ENCODE measurements at places on chromosomes 6 and 20.

DNA sequence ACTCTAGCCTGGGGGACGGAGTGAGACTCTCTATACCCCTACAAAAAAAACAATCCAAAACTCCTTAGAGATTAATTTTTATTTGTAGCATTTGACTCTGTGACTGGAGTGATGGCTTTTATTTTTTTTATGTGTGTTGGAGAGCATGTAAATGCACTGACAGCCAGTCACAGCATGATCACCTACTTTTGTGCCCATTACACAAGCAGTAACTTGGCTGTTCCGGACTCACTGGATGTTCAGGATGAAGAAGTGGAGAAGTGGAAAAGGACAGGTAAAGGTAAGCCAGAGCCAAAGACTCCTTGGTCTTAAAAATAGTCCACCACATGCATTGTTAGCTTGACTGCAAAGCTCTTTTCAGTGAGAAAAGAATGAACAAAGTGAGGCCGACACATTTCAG, 222.6 kb downstream of the FOXC1 start:
- DNase-seq = no peak

DNA sequence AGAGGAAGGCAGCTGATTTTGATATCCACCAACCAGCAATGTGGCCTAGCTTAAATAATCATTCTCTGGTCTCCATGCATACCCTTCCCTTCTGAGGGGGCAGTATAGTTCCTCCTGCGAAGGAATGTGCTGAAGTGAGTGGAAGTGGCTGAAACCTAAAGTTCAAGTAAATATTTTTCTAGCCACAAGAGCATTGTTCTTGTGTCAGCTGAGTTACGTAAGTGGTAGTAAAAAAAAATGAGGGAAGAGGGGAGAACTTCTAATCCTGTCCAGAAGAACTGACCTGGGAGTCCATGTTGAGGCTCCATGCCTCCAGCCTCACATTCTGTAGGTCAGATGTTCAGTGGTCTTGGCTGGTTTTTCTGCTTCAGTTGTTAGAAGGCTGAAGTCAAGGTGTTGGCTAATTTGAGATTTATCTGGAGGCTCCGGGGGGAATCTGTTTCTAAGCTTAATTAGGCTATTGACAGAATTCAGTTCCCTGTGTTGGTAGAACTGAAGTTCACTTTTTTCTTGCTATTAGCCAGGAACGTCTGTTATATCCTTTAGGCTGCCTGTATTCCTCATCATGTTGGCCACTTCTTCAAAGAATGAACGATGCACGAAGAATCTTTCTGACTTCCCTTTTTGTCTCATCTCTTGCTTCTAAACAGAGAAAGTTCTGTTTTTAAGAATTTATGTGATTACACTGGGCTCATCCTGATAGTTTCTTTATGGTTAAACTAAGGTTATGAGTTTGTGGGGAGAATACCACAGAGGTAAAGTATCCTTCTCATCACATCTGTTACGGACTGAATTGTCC, 207.1 kb upstream of the PRSS16 start:
- no peak for DNase-seq

DNA sequence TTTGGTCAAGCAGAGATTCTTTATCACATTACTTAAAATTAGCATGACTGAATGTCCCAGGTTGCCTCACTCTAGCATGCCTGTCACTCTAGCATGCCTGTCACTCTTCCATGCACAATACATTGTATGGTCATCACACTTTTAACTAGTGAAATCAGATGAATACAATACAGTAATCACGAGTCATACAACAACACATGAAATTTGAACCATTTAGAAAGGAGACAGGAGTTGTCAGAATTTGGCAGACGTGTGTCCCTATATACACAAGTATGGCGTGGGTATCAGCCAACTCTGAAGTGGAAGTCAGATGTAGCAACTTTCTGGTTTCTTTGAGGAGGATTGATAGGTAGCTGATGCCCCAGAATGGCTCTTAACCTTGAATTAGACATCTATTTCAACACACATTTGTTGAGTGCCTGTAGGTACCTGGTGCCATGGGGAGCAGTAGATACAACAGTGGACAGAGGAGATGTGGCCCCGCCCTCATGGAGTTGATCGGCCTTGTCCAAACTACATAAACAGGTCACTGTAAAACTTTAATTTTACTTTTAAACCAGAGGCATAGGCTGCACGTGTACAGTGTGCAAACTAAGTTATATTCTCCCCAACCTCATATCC, 116.1 kb upstream of the TIAM2 start:
- no peak for DNase-seq

- no peak for DNase-seq
These were observed 39.8 kb upstream of the ARHGAP18 start for GRCh38 chr6:129749749-129750120.

DNA sequence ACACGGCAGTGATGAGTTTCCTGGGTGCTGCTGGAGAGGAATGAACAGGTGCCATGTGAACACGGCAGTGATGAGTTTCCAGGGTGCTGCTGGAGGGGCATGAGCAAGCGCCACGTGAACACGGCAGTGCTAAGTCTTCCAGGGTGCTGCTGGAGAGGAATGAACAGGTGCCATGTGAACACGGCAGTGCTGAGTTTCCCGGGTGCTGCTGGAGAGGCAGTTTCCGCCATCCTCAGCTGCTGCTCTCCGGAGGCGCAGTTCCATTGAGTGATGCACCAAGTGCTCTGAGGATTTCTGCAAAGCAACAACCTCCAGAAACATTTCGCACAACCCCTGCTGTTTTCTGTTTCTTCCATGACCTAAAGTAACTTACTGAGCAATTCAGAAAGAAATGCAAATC, 155.4 kb downstream of the SMOC2 start:
- DNase-seq = no peak

DNA sequence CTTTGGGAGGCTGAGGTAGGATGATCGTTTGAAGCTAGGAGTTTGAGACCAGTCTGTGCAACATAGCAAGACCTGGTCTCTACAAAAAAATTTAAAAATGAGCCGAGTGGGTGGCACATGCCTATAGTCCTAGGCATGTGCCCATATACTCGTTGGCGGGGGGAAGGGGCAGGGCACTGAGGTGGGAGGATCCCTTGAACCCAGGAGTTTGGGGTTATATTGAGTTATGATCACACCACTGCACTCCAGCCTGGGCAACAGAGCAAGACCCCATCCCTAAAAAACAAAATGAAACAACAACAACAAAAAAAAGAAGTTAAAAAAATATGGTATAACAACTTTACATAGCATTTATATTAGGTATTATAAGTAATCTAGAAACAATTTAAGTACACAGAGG, 47.8 kb downstream of the LHFPL5 start:
- no peak for DNase-seq

DNA sequence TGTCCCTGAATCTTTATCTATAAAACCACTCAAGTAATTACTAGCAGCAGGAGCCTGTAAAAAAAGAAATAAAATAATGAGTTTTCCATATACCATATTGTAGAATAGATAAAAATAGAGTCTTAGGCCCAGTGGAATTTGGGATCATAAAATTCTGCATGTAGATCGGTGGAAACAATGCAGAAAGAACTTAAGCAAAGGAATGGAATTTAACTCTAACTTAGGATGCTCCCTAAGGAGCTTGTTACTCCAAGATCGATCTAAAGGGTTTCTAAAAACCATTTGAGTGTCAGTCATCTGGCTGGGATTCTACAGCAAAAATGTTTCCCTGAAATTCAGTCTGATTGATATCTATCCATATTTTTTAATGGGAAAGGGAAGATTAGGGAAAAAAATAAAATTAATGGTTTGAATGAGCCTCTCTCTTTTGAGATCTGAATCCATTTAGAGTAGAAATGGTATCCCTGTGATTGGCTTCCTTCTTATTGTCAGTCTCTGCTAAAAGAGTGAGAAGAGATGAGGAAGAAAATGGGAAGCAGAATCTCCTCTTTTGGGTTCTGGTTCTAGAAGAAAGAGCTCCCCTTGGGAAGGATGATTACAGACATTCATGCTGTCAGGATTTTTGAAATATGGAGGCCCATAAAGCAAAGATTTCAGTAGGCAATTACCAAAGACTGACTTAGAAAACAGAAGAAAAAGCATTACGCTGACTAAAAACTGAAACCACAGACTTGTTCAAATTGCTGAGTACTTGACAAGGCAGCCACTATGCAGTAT, 564.3 kb upstream of the MARCKS start:
- DNase-seq = no peak

GRCh38 chr6:161534264-161534873, 260.5 kb upstream of the AGPAT4 start:
- no peak for DNase-seq

- DNase-seq = no peak
These were observed 291.6 kb downstream of the MAFB start for GRCh38 chr20:40397467-40397866.

DNA sequence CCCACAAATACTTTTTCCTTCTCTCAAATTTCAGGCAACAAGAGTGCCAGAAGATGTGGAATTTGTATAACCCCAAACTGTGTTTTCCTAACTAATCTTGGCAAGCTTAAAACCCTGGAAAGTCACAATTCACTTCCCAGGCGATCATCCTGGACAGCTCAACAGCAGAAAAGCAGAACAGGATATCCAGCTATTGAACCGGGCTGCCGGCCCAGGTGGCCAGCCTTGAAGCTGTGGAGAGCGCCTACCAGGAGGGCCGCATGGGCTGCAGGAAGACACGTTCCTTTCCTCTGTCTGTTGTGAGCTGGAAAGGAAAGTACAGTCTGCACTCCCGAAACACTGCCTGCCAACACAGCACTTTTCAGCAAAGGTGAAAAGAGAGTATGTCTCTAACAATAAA, 719.7 kb upstream of the MARCKS start:
- no peak for DNase-seq

DNA sequence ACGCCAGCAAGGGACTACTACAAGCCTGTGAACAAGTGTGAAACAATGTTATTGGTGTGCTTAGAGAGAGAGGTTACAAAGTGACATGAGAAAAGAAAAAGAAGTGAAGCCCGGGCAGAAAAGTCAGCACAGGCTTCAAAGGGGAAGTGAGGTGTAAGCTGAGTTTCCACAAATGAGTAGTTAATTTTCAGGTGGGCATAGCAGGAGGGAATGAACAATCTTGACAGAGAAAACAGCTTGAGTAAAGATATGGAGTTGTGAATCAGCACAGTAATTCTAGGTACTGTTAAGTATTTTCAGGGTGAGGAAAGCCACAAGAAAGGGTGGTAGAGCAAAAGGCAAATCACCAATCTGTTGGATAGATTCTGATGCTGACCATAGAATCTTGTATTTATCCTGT, 4.3 kb downstream of the KCNQ5 start:
- no peak for DNase-seq
